ENCODE measurements at places on chromosomes 13 and 19.
A peak's percentile ranks its signal among the peaks of the same experiment; 100 is the strongest.

DNA sequence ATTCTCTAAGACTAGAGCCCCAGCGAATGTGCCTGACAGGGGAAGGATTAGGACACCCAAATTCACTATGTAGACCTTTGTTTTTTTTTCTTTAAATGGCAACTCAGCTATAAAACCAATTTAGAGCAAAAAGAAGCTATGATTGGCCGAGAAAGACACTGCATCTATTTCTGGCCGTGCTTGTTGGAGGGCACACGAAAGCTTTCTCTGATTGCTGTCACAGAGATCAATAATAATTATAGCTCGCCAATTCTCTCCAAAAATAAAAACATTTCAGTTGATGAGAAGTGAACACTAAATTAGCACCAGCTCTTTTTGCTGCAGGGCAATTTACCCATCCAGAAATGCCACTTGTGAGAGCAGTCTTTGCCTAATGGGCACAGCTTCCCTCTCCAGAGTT, 31.2 kb downstream of the CBY2 start:
- no peak for DNase-seq

- DNase-seq = peak; percentile 56
Observed at GRCh38 chr13:46831588-46832194, 34.7 kb upstream of the ESD start.

- no peak for DNase-seq
Observed at GRCh38 chr19:30086916-30087315, 144.9 kb downstream of the URI1 start.

DNA sequence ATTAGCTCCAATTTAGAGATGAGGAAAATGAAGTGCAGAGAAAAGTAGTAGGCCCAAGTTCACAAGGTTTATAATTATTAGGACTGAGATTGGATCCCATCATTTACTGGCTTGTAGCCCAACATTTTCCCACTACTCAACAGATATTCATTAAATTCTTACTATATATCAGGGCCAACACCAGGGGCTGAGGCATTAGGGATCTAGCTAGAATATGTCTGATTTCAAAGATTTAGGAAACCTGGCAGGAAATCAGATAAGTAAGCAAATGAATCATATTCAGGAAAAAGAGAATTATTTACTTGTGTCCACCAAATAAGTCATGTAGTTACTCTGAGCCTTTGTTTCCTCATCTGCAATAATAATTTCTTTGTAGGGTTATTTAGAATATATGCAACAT, 94.3 kb downstream of the OXGR1 start:
- no peak for DNase-seq

DNA sequence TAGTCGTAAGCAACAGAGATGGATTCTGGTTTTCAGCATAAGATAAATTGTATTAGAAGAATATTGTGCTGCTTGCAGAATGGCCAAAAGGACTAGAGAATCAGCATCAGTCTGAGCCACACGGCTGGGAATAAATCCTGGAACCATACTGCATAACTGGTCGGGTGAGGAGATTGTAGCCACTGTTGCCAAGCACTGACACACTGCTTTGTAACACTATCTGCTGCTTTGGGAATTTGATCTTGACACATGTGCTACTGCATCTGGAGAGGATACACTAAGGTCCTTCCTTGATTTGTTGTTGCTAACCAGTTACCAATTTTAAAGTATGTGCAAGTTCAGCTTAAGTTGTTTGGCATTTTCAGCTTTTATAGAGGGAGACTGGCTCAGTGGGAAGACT, 1.9 kb downstream of the HNRNPA1L2 start:
- no peak for DNase-seq

- DNase-seq = no peak
Observed at GRCh38 chr13:50340551-50341287, 325.5 kb downstream of the KCNRG start.

- no peak for DNase-seq
Observed at GRCh38 chr13:113013303-113013702, 44.3 kb downstream of the MCF2L start.

- DNase-seq = no peak
Observed at GRCh38 chr13:45833663-45834375, 17.7 kb downstream of the SIAH3 start.

DNA sequence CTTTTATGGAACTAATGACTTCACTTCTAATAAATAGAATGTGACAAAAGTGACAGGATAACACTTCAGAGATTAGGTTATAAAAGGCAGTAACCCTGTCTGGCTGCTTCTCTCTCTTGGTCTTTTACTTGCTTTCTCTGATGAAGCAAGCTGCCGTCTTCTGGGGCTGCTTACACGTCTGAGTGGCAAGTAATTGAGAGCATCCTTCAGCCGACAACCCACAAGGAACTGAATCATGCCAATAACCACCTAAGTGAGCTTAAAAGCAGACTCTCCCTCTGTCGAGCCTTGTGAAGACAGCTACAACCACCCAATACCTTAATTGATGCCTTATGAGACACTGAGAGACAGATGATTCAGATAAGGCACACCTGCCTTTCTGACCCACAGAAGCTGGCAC, 1091.2 kb downstream of the SLITRK1 start:
- DNase-seq = no peak

GRCh38 chr13:52356327-52356726, 49.6 kb downstream of the THSD1 start:
- DNase-seq = no peak

- DNase-seq = no peak
Observed at GRCh38 chr19:42422092-42422900, 4.9 kb downstream of the LIPE start.

DNA sequence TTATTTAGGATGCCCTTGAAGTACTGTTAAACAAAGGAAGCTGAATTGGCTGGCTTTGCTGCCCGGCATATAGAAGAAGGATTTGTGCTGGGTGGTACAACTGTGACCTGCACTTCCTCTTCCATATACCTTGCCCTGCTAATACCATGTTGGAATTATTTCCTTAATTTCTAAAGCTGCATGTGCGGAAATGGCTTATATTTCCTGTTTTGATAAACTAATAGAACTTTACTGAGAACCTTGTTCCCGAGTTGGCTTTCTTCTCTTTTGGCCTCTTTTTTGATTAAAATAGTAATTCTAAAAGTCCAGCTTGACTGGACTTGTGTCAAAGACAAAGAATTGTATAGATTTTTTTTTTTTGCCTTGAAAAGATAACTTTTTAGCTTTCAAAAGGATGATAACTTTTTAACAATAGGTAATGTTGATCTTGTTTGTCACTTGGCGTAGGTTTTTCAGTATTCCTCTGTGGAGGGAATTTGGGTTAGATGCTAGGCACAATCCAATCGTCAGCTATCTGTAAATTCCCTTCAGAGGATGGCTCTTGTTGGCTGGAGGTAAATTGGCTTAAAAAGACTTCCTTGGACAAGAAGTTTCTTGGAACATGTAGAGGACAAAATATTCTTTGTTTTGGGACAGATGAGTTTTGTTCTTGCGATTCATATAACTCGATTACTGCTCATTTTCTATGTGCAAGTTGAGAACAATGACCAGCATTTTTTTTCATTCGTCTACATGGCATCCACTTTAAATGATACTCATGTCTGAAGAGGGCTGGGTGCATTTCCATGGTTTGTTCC, 41.4 kb downstream of the COL4A2 start:
- no peak for DNase-seq

DNA sequence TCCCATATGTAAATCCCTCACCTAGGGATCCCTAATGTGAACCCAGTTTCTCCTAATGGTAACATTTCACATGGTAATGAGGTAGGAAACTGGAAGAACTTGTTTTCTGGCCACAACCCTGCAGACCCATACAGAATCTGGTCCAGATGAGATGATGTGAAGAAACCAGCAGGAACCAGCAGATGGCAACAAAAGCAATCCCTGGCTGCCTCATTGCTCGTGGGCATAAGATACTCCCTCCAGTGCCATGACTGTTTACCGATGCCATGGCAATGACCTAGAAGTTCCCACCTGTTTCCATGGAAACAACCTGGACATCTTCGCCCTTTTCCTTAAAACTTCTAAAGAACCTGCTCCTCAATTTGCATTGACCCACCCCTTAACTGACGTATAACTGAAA, 1.4 kb upstream of the CD209 start:
- peak; percentile 3 for DNase-seq

DNA sequence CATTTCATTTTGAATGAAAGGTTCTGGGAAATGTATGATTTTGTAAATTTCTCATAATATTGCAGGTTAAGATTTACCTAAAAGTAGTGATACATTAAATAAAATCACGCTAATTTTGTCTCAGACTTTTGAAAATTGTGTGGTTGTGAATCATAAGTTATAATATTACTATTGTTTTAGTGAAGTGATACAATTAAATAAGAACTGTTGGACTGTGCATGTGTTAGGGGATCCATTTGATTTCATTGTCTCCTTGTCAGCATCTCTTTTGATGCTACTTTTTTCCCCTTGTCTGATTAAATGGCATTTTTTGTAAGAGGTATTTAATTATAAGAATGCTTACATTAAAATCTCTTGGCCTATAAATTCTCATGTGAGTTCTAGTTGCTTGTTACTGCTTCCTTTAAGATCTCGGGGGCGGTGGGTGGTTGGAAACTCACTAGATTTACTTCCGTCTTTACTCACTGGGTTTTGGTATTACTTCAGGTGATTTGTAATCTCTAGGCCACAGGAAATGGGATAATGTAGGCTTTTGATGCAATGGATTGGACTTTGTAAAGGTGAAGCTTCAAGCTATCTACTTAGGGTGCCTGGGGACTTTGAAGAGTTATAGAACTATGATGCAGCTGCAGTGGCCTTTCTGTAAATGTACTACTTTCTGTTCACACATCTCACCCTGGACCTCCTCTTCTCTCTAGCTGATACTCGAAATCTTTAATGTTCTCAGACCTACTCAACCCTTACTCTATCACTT, 66.5 kb downstream of the PAN3 start:
- no peak for DNase-seq

DNA sequence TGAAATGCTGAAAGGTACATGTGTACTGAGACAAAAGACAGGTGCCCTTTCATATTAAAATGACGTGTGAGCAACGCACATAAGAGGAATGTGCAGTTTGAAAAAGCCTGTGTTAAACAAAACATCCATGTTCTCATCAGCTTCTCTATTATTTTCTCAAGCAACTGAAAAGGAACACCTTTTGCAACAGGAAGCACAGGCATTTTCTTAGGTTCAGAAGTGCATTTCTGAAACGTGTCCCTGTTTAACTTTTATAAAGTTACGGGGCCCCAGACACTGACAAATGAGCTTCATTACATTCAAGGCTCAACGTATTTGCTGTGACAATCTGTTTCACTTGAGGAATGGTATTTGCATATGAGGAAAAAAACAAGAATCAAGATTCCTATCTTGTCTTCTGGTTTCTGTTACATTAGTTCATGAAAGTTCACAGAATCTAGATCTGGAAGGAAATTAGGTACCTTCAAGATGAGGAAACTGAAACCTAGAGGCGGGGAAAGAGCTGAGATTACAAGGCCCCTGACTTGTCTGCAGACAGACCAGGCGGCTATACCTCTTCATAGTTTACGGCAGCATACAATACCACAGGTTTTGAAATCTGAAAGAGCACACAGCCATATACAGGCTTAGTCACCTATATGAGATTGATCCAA, 431.7 kb downstream of the KLF12 start:
- peak; percentile 25 for DNase-seq

- DNase-seq = no peak
Observed at GRCh38 chr19:56117889-56118288, 3.2 kb downstream of the ZNF787 start.

- no peak for DNase-seq
Observed at GRCh38 chr19:653425-653824, 9.6 kb downstream of the RNF126 start.

GRCh38 chr13:38415233-38415632, 65.6 kb downstream of the UFM1 start:
- no peak for DNase-seq

- no peak for DNase-seq
Observed at GRCh38 chr13:21065686-21066085, 4.3 kb upstream of the LATS2 start.

DNA sequence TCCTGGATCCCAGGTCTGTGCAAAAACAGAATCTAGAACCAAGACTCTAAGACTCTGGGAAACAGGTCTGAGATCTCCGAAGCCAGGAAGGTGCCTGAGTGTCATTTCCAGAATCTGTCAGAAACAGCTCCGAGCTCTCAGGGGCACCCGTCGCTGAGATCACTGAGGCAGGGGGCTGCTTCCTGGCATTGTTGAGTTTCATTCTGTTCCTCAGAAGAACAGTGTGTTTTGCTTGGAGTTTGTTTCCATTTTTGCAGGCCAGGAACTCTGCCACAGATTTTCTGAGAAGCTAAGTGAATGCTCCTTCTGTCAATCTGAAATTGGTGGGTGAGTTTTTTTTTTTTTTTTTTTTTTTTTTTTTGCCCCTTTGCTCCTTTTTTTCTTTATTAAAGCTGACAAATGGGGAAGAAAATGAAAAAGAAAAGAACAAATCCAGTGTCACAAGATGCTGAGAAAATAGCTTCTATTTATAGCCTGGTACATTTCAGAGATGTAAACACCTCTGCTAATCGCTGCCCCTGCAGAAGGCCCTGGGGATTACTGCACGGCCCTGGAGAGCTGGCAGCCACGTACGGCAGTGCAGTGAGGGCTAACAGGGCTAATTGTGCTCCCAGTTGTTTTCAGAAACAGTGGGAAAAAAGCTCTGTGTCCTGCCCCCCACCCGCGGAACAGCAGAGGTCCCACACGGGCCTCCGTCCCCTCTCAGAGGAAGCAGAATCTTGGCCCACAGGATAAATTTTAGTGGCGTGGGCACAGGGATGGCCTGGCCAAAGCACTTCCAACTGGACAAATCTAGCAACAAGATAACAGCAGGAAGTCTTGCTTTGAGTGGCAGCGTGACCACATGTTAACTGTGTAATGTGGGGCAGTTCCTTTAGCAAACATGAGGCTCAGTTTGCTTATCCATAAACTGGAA, 237.6 kb upstream of the IRS2 start:
- DNase-seq = peak; percentile 67

GRCh38 chr13:75258159-75258782, 223.7 kb downstream of the TBC1D4 start:
- DNase-seq = peak; percentile 27

- DNase-seq = no peak
Observed at GRCh38 chr19:18737337-18737953, 53.7 kb downstream of the COMP start.

GRCh38 chr13:33092073-33092987, 76.1 kb downstream of the KL start:
- DNase-seq = no peak

All from NCI-H748 treated with DMSO at 0.1 percent for 48 hours (cell line).